Renal cortical epithelial cell (primary cell): ENCODE measurements at places on chromosomes 5 and 9. TPM values are rescaled to one million over a fixed set of nuclear protein-coding genes. Genes with fewer than 3 reads are reported as not detected.

DNA sequence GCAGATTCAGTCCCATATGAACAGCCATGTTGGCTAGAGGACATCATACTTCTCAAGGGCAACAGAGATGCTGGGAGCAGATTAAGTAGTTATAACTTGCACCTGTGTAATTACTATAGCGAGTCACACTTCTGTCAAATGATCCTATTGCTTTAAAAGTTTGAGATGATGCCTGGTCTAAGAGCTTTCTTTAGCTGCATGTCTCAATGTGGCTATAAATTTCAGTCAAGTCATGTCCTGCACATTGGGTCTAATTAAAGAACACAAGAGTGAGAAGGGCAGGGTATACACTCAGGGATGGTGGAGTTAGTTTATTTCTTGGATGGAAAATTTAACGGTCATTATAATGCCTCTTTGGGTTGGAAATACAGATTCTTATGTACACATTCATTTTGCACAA lies 557.3 kb downstream of the RAB3C start:
- DNase-seq, result no peak

INSL6 gene
- total RNA-seq, result not detected in 2 replicates

DNA sequence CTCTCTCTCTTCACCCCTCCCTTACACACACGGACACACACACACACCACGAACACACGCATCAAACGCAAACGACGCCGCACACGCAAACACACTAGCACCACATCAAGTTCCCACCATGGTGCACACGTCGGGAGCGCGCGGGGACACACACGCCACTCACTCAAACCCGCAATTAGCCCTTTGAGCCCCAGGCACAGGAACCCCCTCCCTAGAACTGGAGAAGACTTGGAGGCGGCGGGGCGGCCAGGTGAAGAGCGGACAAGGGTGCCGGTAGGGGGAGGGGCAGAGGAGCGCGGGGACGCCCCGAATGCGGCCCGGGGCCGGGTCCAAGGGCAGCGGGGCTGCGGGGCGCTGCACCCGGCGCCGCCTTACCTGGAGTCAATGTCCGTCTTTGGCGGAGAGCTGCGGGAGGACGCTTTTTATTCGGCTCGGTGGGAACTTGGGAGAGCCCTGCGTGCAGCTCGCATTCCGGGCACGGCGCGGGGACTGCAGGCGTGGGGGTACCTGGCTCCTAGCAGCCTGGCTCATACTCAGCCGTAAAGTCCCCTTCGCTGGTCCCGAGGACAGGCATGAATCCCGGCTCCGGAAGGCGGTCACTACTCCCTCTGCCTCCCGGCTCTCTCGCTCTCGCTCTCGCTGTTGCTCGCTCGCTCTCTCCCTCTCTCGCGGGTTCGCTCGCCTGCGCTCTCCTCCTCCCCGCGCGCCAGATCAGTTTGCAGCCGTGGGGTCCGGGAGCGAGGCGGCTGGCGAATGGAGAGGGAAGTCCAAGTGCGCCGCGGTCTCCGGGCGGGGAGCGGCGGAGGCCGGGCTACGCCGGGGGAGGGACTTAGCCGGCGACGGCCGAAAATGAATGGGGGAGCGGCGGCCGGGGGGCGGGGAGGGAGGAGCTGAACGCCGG lies at the start of gene BRINP1:
Gene BRINP1, minus strand, starts transcription at position 755 of the 901 bp plus-strand sequence. CDS start 56,080 bp downstream, outside the sequence.
- peak; percentile 11 for DNase-seq

GRCh38 chr5:167929841-167930240 lies 361.6 kb upstream of the WWC1 start:
- DNase-seq, result no peak

SARDH gene
- total RNA-seq, result 2.1 and 5.4 TPM in 2 replicates

DNA sequence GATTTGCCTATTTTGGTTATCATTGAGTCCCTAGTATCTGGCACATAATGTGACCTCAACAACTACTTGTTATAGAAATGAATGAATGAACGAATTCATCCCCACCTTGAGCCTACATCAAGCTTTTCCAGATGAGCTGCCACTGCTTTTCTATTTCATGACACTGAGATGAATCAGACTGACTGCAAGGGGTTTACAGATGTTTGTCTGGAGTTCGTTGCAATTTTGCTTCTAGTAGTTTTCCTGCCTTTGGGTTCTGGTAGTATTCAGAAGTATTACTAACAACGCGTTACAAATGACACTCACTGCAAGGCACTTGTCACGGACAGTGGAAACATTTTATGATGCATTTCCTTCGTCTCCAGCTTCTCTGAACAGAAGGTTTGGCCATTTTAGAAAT lies 222.3 kb downstream of the CD180 start:
- no peak for DNase-seq

- DNase-seq, result no peak
These were observed 15.7 kb downstream of the ALDOB start for GRCh38 chr9:101419863-101420262.

DNA sequence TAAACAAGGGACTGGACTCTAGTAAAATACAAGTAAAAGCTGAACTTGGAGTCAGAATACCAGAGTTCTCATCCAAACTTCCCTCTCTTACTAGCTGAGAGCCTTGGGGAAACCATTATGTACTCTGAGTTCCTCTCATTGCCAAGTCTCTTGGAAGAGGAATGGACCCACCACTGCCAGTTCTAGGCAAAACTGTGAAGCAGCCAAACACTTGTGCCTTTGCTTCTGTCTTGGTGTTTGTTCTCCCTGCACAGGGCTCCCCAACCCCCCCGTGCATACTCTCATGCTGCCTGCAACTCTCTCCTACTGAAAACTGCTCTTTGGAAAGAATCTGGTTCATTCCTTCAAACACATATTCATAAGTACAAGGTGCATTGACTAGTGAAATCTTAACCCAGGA lies 102.6 kb downstream of the PDZD2 start:
- no peak for DNase-seq

DNA sequence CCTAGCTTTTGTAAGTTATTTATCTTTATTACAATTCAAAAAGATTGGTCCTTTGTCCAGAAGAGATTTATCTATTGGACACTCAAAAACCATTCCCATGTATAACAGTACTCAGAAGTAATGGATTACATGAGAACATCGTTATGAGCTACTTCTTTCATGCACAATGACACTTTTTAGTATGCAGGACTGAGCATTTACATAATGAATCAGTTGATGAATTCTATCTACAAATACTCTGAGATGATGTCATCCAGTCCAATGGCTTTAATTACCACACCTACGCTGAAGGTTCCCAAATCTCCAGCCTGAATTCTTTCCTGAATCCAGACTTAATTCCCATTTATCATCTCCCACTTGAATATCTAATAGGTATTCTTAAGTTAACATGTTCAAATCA lies 75.3 kb downstream of the PTBP3 start:
- DNase-seq, result no peak

GRCh38 chr5:121962347-121962670 lies 534 bp downstream of the SRFBP1 start:
- DNase-seq, result peak; percentile 28

SPAAR gene
- 0.17 TPM in 1 of 2 replicates, not detected in the other for total RNA-seq

DNA sequence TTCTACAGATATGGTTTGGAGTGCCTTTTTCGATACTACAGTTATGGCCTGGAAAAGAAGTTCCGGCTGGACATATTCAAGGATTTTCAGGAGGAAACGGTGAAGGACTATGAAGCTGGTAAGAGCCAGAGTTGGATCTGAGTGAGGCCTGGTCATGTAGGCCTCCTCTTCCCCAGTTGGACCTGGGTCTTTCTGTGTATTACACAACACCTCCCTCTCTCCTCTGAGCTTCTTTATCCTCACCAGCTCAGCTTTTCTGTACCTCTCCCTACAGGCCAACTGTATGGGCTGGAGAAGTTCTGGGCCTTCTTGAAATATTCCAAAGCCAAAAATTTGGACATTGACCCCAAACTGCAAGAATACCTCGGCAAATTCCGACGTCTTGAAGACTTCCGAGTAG lies 39.2 kb downstream of the FAXDC2 start:
- DNase-seq, result no peak

DNA sequence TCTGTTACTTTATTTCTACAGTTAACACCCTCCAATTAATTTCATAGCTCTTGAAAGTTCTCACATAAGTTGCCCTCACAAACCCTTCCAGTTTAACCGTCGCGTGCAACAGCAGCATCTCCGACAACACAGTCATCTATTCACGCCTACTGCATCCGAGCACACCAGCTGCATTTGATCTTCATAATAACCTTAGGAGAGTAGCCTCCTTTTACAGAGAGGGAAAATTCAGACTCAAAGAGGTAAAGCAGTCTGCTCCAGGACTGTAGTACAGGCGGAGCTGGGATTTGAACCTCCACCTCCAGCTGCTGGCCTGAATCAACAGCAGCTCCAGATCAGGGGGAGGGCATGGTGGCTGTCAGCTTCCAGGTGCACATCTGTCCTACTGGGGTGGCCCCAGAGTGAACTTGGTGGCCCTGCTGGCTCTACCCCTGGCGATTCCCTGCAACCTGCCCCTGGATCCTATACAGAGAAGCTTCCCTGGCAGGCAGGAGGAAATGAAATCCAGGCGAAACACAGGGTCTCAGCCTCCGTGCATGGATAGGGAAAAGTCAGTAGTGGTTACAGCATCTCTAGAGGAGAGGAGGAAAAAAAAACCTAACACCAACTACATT lies 71.6 kb upstream of the UNC5A start:
- DNase-seq, result no peak

RASGRF2 gene
- total RNA-seq, result 10.6 and 34.2 TPM in 2 replicates

PCDHGC5 gene
- 0.17 and 0.80 TPM in 2 replicates for total RNA-seq

DNA sequence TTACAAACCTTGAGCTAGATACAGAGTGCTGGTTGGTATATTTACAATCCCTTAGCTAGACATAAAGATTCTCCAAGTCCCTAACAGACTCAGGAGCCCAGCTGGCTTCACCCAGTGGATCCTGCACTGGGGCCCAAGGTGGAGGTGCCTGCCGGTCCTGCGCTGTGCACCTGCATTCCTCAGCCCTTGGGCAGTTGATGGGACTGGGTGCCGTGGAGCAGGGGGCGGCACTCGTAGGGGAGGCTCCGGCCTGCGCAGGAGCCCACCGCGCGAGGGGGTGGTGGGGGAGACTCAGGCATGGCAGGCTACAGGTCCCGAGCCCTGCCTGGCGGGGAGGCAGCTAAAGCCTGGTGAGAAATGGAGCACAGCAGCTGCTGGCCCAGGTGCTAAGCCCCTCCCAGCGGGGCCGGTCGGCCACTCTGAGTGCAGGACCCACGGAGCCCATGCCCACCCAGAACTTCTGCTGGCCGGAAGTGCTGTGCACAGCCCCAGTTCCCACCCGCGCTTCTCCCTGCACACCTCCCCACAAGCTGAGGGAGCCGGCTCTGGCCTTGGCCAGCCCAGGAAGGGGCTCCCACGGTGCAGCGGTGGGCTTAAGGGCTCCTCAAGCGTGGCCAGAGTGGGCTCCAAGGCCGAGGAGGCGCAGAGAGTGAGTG lies 1464.7 kb downstream of the EFNA5 start:
- DNase-seq, result no peak

DNA sequence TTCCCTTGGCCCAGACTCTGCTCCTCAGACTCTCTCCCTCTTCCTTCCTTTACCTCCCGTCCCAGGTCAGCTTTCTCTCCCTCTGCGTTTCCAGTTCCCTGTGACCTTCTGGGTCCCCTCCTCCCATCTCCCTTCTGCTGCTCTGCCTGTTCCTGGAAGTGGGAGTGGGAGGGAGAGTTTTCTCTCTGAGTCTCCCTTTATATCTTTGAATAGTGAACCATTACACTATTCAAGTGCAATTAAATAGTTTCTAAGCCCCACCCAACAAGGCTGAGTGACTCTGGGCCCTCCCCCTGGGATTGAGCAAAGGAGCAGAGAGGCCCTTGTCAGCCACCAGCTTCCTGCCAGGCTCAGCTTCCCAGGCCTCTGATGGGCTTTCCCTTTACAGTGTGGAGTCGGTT lies 34.8 kb downstream of the THBS4 start:
- peak; percentile 59 for DNase-seq

DNA sequence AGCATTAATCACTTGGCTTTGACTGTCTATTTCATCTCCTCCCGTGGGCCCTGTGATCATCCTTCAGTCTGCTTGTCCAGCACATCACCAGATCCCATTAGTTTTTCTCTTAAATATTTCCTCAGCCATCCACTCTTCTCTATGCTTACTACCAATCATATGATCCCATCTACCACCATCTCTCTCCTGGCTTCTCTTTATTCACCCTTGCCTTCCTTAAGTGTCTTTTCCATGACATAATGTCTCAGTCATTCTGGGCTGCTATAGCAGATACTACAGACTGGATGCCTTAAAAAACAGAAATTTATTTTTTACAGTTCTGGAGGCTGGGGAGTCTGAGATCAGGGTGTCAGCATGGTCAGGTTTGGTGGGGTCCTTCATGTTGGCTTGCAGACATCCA lies 208.4 kb upstream of the PPP1R2B start:
- DNase-seq, result no peak

DNA sequence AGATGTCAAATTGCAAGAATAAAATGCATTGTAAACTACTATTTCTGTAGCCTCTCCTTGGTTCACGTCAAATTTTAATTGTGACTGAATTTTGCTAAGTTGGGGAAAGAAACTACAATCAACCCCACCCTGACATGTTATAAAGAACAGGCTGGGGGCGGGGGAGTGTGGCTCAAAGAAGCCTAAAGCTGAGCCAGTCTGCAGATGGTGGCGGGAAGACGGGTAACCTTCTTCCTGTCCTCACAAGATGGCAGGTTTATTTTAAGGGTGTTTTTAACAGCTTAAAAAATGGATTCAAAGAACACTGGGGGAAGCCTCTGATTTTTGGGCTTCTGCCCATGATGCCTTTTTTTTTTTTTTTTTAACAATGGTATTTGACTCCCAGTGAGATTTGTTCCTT lies 68.5 kb upstream of the MELK start:
- DNase-seq, result no peak

SLIT3 gene
- 0.69 and 3.3 TPM in 2 replicates for total RNA-seq

- no peak for DNase-seq
These were observed 220.7 kb downstream of the DRD1 start for GRCh38 chr5:175223291-175223690.

GRCh38 chr9:76519075-76519835 lies 60.3 kb downstream of the GCNT1 start:
- peak; percentile 83 for DNase-seq

GRCh38 chr9:136802321-136802720 lies 5.4 kb upstream of the RABL6 start:
- DNase-seq, result no peak

GRCh38 chr5:3126639-3127038 lies 375.2 kb upstream of the IRX2 start:
- DNase-seq, result no peak

DNA sequence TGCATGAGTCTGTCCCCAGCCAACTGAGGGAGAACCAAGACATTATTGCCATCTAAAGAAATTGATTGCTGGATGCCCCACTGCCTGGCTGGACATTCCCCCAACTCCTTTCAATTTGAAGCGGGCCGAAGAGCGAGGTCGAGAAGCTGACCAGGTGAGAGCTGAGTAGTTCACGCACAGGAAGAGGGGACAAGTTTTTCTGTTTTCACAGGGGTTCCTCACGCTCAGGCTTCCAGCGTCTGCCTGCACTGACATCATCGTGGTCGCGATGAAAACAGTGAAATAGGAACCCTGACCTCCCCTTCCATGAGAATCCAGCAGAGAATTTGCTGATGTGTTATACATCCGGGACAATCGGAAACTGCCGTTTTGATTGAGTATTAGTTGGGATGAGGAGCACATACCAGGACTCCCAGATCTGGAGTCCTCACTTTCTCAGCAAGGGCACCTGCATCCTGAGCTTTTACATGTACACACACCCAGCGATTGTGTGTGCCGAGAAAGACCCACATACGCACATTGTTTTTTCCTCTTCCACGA lies 3.1 kb upstream of the DMRT3 start:
- no peak for DNase-seq

GRCh38 chr9:116279230-116279629 lies 125.6 kb downstream of the PAPPA start:
- DNase-seq, result no peak
